Stimulated activated CD4-positive, alpha-beta T cell treated with anti-CD3 and anti-CD28 coated beads, Interleukin-2, amount 100 ng/mL, for 24 hours (primary cell): ENCODE measurements at places on chromosomes 5 and 9.

- no peak for DNase-seq
Observed at GRCh38 chr5:66596636-66597182, 516 bp downstream of the MAST4 start.

DNA sequence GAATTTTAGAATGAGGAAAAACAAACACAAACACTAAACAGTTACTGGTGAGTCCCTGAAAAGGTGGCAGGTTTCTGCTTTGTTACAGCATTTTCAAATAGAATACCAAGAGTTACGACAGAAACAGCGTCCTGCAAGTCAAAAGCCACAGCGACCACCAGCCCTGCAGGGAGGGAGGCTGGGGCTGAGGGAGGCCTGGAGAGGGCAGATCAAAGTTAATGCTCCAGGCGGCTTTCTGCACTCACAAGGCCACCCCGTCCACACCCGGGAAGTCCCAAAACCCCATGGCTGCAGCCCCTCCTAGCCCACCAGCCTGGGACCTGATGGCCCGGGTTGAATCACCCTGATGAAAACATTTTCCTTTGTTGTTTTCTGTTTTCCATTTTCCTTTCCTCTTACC, 29.3 kb downstream of the COL23A1 start:
- no peak for DNase-seq

GRCh38 chr9:6944093-6944551, 186.3 kb downstream of the KDM4C start:
- no peak for DNase-seq

DNA sequence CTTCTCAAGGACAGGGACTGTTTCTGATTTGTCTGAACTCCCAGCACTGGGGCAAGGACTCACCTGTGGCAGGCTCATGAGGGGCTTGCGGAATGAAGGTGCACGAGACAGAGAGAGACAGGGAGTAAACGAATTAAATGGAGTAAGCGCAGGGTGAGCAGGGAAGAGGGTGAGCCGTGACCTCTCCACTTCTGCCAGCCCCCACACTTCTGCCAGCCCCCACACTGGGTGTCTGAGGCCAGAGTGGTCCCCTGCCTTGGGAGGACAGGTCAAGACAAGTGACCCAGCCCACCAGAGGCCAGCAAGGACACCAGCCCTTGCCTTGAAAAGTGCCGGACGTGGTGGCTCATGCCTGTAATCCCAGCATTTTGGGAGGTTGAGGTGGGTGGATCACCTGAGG, 37.2 kb downstream of the DAB2IP start:
- no peak for DNase-seq

- DNase-seq: no peak
Observed at GRCh38 chr9:115976781-115977180, 176.8 kb upstream of the PAPPA start.

DNA sequence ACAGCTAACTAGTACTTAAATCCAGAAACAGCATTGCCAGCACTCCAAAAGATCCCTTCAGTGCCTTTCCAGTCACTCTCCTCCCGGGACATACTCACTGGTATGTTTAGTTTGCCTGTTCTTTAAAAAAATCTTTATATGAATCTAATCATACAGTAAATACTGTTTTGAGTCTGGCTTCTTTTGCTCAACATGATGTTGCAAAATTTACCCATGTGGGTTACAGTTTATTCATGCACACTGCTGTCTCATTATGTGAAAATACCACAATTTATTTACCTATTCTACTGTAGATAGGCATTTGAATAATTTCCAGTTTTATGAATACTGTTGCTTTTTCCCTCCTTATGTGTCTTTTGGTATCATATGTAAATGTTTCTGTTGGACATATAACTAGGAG, 13.5 kb downstream of the NDFIP1 start:
- DNase-seq: no peak

DNA sequence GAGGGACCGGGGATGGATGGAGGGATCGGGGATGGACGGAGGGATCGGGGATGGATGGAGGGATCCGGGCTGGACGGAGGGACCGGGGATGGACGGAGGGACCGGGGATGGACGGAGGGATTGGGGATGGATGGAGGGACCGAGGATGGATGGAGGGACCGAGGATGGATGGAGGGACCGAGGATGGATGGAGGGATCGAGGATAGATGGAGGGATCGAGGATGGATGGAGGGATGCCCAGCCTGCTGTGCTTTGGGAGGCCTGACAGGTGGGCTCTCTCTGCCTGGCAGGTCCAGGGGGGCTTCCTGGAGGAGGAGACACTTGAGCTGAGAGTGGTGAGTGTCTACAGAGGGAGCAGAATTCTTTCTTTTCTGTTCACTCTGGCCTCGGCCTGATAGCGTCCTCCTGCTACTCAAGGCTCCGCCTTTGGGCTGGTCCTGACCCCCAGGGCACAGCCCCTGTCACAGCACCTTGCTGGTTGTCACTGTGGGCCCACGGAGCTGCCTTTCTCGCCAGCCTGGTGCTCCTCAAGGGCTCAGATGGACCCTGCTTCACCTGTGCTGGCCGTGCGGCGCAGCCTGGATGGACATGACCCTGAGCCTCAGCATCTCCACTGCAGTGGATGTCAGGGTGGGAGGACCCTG, 42.2 kb upstream of the RNF130 start:
- DNase-seq: no peak

- no peak for DNase-seq
Observed at GRCh38 chr5:149550268-149550583, 1.0 kb downstream of the CSNK1A1 start.

GRCh38 chr5:11075035-11075805, 314.2 kb upstream of the DAP start:
- DNase-seq: no peak

- no peak for DNase-seq
Observed at GRCh38 chr9:35029852-35030251, 40.3 kb downstream of the DNAJB5 start.

DNA sequence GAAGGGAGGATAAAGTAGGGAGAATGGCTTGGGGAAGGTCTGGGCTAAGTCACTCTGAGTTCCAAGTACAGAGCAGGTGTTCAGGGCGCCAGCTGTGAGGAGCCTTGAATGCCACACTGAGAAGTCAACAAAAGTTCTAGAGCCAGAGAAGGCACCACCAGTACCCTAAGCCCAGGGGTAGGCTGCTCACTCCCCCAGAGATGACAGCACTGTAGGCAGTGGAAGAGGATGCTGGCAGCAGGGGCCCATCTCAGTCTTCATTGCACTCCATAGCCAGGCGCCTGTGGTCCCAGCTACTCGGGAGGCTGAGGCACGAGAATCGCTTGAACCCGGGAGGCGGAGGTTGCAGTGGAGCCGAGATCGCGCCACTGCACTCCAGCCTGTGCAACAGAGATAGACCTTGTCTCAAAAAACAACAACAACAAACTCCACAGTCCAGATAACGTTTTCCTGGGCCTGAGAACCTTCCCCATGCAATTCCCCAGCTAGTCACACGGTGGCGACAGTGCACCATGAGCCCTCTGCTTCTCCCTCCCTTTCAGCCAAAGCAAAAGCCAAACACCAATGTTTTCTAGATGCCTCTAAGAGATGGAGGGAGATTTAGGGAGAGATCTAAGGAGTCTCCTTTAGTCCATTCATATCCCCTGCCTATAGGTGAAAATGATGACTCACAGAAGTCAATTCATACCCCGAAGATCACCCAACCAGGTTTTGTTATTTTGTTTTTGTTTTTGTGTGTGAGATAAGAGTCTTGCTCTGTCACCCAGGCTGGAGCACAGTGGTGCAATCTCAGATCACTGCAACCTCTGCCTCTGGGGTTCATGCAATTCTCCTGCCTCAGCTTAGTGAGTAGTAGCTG, 19.8 kb upstream of the NSD1 start:
- DNase-seq: peak; percentile 85

GRCh38 chr5:65482736-65483545, 1.2 kb upstream of the ADAMTS6 start:
- no peak for DNase-seq

DNA sequence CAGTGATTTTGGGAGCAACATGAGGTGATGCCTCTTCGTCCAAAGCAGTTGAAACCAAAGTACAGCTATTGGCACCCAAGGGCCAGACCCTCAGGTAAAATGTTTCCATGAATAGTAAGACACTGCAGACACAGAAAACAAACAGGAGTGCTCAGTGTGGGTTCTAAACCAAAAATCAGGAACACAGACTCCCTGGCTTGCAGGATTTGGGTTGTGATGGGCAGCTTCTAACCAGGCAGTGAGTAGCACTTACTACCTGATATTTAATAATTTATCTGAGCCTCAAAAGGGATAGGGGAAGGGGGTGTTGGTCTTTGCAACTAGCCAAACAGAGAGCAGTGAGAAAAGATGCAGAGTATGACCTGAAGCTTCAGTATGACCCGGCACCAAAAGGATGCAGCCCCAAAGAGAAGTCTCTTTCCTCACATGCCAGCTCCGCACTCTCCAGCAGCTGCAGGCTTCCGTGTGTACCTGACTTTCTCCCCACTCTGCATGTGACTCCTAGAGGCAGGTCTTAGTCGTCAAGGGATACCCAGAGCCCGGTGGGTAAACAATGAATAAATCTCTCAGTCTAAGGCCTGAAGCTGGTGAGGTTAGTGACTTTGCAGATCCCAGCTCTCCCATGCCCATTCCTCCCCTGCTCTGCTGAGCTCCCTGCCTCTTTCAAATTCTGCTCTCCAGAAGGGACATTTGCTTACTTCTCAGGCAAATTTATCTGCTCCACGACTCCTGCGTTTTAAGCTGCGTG, 105.4 kb upstream of the SPOCK1 start:
- no peak for DNase-seq

DNA sequence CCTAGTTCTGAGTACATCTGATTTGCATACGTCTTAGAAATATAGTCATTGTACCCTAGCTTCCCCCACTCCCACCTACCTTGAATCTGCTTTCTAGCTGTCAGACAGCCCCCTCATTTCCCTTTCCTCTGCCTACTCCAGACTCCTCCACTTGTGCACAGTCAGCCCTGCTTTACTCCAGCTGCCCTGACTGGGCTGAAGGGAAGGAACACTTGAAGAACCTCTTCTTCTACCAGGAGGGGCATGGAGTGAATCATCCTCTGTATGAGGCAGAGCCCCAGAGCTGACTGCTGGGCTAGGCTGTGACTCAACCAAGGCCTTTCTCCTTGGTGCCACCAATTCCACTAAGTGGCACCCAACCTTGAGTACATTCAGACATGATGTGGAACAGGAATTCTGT, 18.1 kb upstream of the ZFR start:
- peak; percentile 63 for DNase-seq

- DNase-seq: no peak
Observed at GRCh38 chr9:81661339-81661738, 28.0 kb downstream of the TLE1 start.

GRCh38 chr5:114324282-114324681, 37.6 kb upstream of the KCNN2 start:
- DNase-seq: no peak

- DNase-seq: no peak
Observed at GRCh38 chr5:107779437-107779836, 108.7 kb upstream of the EFNA5 start.

GRCh38 chr9:122095010-122095767, 2.1 kb upstream of the TTLL11 start:
- DNase-seq: peak; percentile 52

DNA sequence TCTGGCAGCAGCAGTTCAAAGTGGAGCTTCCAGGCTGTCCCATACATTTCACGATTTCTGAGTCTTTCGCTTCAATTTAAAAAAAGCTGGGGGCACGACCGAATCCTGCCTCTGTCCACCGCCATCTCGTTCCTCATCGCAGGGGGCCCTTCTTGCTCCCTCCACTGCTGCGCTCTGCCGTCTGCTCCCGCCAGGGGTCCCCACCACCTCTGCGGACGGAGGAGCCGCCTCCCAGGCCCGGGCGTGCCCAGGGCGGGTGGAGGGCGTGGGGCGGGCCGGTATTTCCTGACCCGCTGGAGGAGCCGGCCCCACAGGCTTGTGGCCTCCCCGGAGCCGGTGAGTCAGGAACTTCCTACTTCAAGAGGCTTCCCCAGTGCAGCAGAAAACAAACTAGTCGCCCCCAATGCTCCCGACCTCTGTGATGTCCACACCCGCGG, 50.4 kb downstream of the USP20 start:
- peak; percentile 92 for DNase-seq

DNA sequence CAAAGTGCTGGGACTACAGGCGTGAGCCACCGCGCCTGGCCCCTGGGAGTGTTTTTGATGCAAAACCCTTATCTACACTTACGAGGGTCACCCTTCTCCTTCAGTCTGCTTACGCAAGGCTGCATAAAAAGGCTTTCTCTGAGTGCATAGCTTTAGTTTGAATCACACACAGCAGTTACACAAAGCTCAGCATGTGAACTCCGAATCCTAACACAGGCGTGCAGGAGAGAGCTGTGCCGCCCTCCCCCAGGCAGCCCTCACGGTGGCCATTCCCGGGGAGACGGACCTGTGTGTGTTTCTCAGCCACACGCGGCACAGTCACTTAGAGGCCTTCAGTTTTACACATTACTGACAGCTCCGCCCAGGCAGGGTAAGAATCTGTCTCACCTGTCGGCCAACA, 26.7 kb downstream of the EXD3 start:
- no peak for DNase-seq

- DNase-seq: no peak
Observed at GRCh38 chr9:8208465-8208864, 408.9 kb upstream of the DMAC1 start.
